ENCODE measurements at places on chromosomes 12 and 14. TPM values are rescaled to one million over a fixed set of nuclear protein-coding genes. Genes with fewer than 3 reads are reported as not detected.
A peak's percentile ranks its signal among the peaks of the same experiment; 100 is the strongest.

DNA sequence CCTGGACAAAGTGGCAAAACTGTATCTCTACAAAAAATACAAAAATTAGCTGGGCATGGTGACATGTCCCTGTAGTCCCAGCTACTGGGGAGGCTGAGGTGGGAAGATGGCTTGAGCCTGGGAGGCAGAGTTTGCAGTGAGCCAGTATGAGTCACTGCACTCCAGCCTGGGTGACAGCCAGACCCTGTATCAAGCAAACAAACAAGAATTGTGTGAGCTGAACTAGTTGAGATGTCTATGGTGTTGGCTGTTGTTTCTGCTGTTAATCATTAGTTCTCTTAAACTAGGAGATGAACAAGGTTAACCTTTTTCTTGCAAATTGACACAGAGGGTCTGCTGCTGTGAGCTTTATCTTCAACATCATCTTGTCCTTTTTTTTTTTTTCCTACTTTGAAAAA is 23.6 kb downstream of the RASSF3 start:
- DNase-seq: no peak

- no peak for DNase-seq
Measured at GRCh38 chr14:66401449-66402095, 84.6 kb upstream of the CCDC196 start.

DNA sequence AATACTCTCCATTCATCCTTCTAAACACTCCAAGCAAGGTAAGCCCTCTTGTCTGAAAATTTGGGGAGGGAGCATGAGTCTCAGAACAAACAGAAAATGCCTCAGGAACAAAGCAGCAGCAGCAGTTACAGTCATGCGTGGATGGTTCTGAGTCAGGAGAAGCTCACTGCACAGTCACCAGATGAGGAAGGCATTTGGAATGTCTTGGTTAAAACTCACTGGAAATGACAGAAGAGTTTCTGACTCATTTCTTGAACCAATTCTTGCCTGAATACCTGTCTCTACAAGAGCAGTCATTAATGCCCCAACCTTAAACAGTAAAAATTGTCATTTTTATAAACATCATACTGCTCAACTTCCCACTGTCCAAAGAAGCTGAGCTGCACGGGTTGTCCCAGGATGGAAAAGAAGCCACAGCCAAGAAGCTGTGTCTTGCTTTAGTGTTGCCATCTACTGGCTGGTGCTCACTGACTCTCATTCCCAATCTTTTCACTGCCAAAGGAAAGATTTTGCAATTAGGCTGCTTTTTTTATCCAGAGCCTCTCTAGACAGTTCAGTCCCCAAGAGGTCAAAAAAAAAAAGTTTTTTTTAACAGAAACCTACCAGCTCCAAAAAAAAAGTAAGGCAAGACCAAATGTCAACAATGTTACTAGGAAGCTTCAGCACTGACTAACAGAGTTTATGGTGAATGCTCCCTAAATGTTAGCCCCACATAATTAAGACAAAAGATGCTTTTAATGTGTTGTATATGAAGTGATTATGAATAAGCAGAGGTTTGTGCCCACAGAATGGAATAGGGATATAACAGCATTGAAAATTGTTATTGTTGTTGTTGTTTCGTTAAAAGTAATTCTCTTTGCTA is 40.4 kb downstream of the KICS2 start:
- DNase-seq: no peak

- DNase-seq: no peak
Measured at GRCh38 chr12:24730489-24730896, 218.4 kb downstream of the BCAT1 start.

DNA sequence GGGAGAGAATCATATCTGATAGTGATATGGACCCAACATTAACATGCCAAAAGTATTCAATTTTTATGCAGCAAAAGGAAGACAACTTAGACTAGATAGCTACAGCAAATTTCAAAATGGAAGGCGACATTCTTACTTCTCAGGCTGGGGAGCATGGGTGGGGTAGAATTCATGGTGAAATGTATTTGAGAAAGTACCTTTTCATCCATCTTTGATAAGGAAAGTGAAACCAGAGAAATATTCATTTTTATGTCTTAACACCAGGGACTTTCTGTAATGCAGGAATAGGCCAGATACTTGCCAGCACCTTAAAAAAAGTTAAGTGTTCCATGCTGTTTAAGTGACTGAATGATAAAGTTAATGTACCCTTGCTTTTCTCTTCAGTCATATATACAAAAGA is 13.4 kb downstream of the BTG1 start:
- no peak for DNase-seq

- DNase-seq: no peak
Measured at GRCh38 chr14:26088275-26088674, 509.6 kb downstream of the NOVA1 start.

- DNase-seq: no peak
Measured at GRCh38 chr14:33184587-33184986, 245.9 kb downstream of the NPAS3 start.

- DNase-seq: no peak
Measured at GRCh38 chr12:68794653-68795251, 13.2 kb upstream of the MDM2 start.

DNA sequence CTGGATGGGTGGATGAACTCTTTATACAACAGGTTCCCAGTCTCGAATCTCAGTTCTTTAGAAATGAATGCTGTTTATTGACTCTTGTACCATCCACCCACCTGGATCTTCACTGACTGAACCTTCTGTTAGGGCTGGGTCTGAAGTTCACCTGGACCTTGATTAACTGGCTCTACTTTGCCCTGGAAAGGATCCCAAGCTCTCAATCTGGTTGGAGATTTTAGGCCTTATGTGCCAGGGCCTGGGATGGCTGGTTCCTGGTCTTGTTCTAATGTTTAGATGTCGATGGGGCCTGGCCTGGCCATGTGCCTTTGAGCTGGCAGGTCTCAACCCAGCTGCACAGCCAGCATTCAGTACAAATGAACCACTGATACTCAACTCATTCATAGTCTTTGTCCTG is 76.5 kb upstream of the MED13L start:
- DNase-seq: no peak

DNA sequence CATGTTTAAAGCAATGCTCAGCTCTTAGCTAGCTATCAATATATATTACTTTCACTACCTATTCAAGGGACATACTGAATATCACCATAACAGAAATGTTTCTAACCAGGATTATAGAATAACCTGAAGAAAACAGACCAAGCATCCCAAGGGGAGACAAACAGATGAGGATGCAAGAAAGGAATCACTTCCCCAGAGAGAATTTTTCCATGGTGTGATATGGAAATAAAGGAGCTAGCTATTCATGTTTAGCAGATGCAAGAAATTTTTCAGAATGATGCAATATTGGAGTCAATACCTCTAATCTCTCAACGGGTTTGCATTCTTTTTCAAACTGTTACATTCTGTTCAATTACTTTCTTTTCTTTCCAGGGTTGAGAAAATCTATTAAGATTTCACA is 538.9 kb upstream of the FLRT2 start:
- no peak for DNase-seq

GRCh38 chr12:71870416-71870815 is 30.9 kb downstream of the TBC1D15 start:
- DNase-seq: no peak

DNA sequence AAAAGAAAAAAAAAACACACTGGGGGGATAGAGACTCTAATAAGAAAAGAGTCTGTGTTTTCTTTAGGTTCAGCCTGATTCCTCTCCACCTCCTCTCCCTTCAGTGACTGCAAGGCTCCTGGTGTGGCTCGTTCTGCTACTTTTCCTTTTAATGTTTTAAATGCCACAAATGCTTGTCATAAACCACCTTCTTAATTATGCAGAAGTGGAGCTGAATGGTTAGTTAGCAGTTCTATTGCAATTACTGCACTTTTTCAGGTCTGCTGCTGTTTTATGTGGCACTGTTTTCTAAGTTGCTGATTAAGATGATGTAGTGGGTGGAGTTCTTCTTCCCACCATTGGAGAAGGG is 878.1 kb downstream of the DIO2 start:
- no peak for DNase-seq

- no peak for DNase-seq
Measured at GRCh38 chr12:52656616-52657015, 4.6 kb upstream of the KRT2 start.

DNA sequence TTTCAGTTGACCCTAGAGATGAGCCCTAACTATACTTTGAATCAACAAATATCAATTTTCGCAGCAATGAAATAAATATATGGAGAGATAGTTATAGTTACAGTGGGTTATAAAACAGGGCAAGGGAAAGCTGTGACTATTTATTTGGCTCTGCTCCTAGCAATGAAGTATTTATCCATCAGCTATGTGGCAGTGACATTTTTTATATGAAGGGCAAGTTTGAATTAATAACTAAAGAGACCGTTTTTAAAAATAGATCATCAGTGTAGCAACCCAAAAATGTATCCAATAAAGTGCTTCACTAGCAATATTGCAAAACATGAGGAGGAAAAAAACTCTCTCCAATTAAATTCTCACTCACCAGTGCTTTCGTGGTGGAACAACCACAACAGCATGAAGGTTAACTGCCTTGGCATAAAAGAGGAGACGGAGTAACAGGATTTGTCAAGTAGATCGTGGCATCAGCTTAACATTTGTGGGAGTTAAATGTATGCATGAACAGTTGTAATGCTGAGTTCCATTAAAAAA is 58.1 kb upstream of the NUDT4 start:
- no peak for DNase-seq

DNA sequence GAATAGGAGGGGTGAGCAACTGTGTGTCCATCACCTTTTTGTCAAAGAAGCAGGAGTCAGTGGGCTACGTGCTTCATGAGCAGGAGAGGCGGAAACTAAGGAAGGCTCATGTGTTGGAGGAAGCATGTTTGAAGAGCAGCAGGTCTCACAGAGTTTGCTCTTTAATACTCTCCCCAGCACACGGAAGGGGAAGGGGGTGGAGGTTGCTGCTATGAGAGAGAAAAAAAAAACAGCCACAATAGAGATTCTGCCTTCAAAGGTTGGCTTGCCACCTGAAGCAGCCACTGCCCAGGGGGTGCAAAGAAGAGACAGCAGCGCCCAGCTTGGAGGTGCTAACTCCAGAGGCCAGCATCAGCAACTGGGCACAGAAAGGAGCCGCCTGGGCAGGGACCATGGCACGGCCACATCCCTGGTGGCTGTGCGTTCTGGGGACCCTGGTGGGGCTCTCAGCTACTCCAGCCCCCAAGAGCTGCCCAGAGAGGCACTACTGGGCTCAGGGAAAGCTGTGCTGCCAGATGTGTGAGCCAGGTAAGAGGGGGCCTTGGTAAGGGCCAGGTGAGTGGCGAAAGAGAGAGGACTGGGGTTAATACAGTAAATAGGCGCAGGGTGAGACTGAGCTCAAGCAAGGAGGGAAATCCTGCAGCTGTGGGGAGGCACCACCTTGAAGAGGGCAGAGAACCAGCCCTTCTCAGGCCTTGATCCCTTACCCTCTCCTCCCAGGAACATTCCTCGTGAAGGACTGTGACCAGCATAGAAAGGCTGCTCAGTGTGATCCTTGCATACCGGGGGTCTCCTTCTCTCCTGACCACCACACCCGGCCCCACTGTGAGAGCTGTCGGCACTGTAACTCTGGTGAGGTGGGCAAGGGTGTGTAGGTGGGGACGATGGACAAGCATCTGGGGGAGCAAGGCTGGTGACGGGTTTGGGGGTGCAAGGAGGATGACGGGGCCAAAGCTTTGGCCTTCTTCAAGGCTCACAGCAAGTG is at the start of gene CD27:
Gene CD27, plus strand, starts transcription at position 252 of the 985 bp plus-strand sequence. Its CDS starts 141 bp downstream, at position 393.
- no peak for DNase-seq

DNA sequence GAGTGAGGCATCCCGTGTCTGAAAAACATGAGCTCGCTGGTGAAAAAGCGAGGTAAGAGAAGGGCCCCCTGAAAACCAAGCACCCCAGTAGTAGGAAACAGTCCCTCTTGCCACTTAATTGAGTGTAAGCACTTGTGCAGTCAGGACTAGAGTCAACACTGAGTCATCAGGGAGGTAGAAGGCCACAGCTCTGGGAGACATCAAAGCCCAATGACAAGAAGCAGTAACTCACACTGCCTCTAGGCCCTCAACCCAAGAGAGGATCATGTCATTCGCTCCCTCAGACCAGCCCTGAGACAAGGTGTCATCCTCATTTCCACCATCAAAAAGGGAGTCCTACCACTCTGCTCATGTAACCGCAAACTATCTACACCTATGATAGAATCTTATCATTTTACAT is 17.8 kb downstream of the POMT2 start:
- DNase-seq: peak; percentile 61

- DNase-seq: no peak
Measured at GRCh38 chr14:68270342-68270741, 450.8 kb downstream of the RAD51B start.

GRCh38 chr12:57090490-57090889 is 1.6 kb downstream of the NAB2 start:
- no peak for DNase-seq

GRCh38 chr14:80621701-80622100 is 319.8 kb downstream of the CEP128 start:
- DNase-seq: no peak

GRCh38 chr14:37027188-37027824 is 145.1 kb downstream of the SLC25A21 start:
- DNase-seq: no peak

DNA sequence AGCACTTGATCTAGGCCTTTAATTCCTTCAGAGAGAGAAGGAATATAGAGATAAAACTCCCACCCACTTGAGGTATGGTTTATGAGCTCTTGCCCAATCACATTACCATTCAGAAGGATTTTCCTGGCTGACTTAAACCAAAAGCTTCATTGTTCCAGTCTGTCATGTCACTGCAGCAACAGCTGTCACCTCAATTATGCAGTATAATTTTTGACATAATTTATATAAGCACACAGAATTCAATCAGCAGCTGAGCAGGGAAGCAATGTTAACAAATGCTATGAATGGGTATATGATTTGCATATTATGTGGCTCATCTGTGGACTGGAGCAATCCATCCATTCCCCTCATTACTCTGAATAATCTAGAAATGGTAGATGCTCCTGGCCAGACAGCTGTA is 40.3 kb downstream of the CBX5 start:
- DNase-seq: no peak

DNA sequence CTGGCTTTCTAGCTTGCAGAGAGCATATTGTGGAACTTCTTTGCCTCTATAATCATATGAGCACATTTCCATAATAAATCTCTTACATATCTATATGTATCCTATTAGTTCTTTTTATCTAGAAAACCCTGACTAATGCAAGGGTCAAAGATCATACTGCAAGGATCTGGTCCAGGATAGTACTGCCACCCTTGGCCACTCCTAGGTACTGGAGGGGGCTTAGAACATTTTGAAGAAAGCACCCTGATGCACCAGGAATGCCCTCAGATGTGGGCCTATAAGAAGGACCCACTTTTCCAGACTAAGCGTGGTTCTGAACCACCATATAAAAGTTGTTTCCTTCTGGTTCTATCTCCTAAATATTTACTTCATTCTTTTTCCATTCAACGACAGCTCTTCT is 14.6 kb downstream of the ATXN7L3B start:
- no peak for DNase-seq

GRCh38 chr12:122848471-122849351 is 13.5 kb downstream of the HIP1R start:
- DNase-seq: no peak

GRCh38 chr14:89651805-89652204 is 234.8 kb upstream of the FOXN3 start:
- no peak for DNase-seq

Gene DLK1
- not detected for total RNA-seq

Gene DBX2
- not detected for total RNA-seq

Gene DUSP16
- total RNA-seq: 77.3 TPM

Gene WNT5B
- 1.4 TPM for total RNA-seq

Gene EPS8
- total RNA-seq: 3.1 TPM

Gene SSPN
- not detected for total RNA-seq

Gene TSPAN8
- total RNA-seq: not detected

Gene OR4N5
- total RNA-seq: not detected

Gene TMCC3
- 1.0 TPM for total RNA-seq

Gene JPH4
- total RNA-seq: not detected

Gene NRXN3
- total RNA-seq: not detected

Measured in activated CD4-positive, alpha-beta memory T cell treated with anti-CD3 and anti-CD28 coated beads, Interleukin-2, amount 10 ng/mL, durations not matched to agents 7 days and 5 days (primary cell).